ENCODE measurements at places on chromosomes 2 and 18. TPM values are rescaled to one million over a fixed set of nuclear protein-coding genes. Genes with fewer than 3 reads are reported as not detected.

NPHP1 gene
- polyA plus RNA-seq = 4.1 TPM

- H3K4me3 ChIP-seq = no peak overlapping the region
- no peak overlapping the region for H3K27ac ChIP-seq
- H3K27me3 ChIP-seq = no peaks in the 10 kb centered on the region
- no peaks in the 10 kb centered on the region for H3K36me3 ChIP-seq
- no peaks in the 10 kb centered on the region for H3K4me1 ChIP-seq
- no peak for DNase-seq
Measured at GRCh38 chr2:11117776-11118175, 37.5 kb upstream of the SLC66A3 start.

GRCh38 chr2:20665243-20666004 is 1.5 kb upstream of the GDF7 start:
- H3K4me3 ChIP-seq = no peak overlapping the region
- no peak for DNase-seq
- H3K27ac ChIP-seq = no peak overlapping the region
- peaks cover 11% of the 10 kb centered on the region for H3K4me1 ChIP-seq

- no peak for DNase-seq
- H3K4me1 ChIP-seq = no peaks in the 10 kb centered on the region
- H3K27me3 ChIP-seq = no peaks in the 10 kb centered on the region
- no peaks in the 10 kb centered on the region for H3K36me3 ChIP-seq
- no peak overlapping the region for H3K27ac ChIP-seq
- H3K4me3 ChIP-seq = no peak overlapping the region
Measured at GRCh38 chr2:208648368-208648767, 241.8 kb downstream of the PTH2R start.

GRCh38 chr2:175074478-175074877 is 69.3 kb upstream of the CHN1 start:
- no peaks in the 10 kb centered on the region for H3K27me3 ChIP-seq
- no peak overlapping the region for H3K27ac ChIP-seq
- DNase-seq = no peak
- no peaks in the 10 kb centered on the region for H3K4me1 ChIP-seq
- H3K4me3 ChIP-seq = no peak overlapping the region
- H3K36me3 ChIP-seq = no peaks in the 10 kb centered on the region

- no peak for DNase-seq
- H3K4me1 ChIP-seq = no peaks in the 10 kb centered on the region
- H3K4me3 ChIP-seq = no peak overlapping the region
- no peaks in the 10 kb centered on the region for H3K27me3 ChIP-seq
- H3K27ac ChIP-seq = no peak overlapping the region
Measured at GRCh38 chr2:81087646-81088045, 783.1 kb upstream of the LRRTM1 start.
